Motor neuron (in vitro differentiated cells): ENCODE measurements at places on chromosomes 6 and 20.
A peak's percentile ranks its signal among the peaks of the same experiment; 100 is the strongest.

- no peak for ATAC-seq
These were observed 7.4 kb downstream of the SENP6 start for GRCh38 chr6:75608956-75609533.

- no peak for ATAC-seq
These were observed 565 bp downstream of the QKI start for GRCh38 chr6:163414946-163415619.

DNA sequence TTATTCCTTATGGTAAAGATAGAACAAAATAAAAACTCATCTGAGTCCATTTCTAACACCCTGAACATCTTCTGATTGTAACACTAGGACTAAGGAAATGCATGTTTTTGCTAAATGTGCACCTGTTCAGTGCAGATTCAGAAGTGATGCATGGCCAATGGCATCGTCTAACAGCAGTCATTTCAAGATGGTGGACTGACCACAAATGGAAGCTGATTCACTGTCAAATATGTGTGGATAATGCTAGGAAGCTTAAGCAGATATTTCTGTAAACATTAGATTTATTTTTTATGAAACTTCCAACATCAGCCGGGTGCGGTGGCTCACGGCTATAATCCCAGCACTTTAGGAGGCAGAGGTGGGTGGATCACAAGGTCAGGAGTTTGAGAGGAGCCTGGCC, 394.8 kb downstream of the SAMD5 start:
- no peak for ATAC-seq

DNA sequence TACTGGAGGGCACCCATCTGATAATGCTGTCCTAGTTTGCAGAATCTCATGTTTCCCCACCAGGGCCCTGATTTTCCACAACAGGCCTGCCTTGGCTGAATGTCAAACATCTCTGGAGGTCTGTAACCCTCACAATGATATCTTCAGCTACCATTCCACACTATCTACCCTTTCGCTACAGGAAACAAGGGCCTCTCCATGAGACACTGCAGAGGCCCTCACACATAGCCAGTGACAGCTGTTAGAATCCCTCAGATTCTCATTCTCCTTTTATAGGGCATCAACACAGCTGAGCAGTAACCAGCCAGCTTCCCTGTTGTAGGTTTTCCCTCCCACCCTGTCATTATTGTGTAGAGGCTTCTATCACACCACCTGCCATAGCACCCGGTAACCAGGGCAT, 29.6 kb upstream of the MICB start:
- ATAC-seq, result no peak

DNA sequence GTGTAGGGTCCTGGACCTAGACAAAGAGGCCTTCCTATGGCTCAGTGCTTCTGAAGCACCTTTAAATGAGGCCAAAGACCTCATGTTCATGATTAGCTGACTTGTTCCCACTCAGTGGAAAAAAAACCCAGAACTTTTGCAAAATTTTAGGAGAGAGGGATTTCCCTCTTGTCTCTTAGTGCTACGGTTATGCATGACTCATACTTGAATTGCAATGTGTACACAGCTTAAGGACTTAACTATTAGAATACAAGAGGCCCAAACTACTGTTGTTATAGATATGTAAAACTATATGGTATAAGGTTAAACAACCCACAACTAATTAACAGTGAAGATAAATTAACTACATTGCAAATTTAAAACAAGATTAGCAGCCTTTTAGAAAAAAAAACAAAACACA, 32.3 kb upstream of the HLA-A start:
- ATAC-seq, result no peak

DNA sequence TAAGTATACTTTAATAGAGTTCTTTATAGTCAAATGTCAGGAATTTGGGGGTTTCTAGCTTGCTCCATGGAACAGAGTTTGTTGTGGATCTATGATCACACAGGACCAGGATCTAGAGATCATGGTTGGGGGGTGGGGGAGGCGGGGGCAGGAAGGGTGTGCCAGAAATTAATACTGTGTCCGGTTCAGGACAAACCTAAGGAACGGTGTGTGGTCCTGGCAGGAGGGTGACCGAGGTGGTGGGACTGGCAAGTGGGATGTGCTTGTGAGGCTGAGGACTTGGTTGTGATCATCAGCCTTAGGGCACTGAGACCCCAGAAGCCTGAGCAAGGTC, 27.9 kb downstream of the GSTA3 start:
- no peak for ATAC-seq

- ATAC-seq, result no peak
These were observed 134.8 kb downstream of the PXDC1 start for GRCh38 chr6:3616565-3617176.

DNA sequence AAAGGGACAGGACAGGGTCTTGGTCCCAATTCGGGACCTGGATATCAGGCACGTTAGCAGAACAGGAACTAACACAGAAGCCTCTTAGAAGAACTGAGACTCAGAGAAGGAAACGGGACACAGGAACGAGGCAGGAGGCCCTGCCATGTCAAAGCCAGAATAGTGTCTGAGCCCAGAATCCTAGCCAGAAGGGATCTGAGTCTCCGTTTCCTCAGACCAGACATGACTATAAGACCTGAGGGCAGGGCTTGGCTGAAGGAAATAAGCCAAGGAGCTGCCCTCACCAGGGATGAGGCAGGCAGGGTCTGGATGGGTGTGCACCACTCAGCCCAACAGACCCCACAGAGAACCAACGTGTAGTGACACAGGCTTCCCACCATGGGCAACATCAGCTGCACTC, 40.3 kb downstream of the TRERF1 start:
- ATAC-seq, result no peak

GRCh38 chr6:13667655-13668054, 44.0 kb downstream of the RANBP9 start:
- ATAC-seq, result no peak

DNA sequence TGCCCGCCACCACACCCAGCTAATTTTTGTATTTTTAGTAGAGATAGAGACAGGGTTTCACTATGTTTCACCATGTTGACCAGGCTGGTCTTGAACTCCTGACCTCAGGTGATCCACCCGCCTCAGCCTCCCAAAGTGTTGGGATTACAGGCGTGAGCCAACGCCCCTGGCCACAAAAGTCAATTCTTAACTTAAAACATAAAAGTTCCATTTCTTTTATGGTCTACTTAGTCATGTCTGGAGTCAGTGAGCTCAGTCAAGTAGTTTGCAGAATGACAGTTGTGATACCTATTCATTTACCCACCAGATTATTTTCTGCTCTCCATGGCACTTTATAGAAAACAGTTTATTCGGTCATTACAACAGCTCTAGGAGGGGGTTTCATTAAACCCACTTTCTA, 103.1 kb upstream of the ESR1 start:
- no peak for ATAC-seq

DNA sequence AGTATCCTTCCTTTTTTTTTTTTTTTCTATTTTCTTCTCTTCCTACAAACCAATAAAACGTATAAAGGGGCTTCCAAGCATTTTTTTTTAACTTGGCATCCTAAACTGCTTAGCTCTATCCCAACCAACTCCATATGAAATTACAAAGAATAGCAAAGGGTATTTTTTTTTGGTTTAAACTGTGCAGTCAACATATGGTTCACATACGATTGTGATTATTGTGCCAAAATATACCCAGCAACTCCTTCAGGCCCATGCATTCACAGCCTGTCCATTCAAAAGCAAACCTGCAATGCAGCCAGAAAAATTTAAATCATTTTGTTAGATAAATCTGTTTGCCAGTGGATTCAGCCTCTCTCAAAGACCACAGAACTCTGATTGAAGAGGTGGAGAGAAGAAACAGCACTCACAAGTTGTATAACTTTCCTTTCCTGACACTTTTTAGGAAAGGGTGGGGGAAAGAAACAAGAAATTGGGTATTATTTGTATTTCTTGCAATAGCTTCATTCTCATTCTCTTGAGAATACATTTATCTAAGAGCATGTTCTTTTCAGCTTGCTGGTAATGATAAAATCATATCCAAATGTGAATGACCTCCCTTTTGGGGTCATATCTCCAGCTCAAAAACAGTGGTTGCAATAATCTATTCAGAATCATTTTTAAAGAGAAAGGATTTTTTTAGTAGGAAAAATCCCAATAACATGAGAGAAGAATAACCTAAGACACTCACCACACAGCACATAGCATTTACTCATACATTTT, 701.3 kb upstream of the CHD6 start:
- ATAC-seq, result no peak

DNA sequence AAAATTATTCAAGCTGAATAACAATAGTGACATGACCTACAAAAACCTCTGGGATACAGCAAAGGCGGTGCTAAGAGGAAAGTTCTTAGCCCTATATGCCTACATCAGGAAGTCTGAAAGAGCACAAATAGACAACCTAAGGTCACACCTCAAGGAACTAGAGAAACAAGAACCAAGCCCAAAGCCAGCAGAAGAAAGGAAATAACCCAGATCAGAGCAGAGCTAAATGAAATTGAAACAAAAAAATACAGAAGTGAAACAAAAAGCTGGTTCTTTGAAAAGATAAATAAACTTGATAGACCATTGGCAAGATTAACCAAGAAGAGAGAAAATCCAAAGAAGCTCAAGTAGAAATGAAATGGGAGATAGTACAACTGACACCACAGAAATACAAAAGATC, 47.6 kb upstream of the NOTCH4 start:
- no peak for ATAC-seq

DNA sequence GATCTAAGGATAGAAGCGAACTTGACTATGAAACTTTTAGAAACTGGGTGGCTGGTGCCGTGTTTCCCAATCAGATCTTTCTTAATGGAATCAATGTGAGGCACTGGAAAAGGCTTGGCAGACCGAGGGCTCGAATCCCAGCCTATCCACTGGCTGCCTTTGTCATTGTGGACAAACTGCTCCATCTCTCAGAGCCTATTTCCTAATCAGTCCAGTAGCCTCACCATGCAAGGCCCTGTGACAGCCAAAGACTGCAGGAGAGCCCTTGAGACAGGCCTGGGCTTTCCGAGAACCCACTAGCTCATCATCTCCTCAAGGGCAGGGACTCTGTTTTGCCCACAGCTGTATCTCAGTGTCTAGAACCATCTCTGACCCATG, 43.4 kb downstream of the SPDEF start:
- ATAC-seq, result no peak

DNA sequence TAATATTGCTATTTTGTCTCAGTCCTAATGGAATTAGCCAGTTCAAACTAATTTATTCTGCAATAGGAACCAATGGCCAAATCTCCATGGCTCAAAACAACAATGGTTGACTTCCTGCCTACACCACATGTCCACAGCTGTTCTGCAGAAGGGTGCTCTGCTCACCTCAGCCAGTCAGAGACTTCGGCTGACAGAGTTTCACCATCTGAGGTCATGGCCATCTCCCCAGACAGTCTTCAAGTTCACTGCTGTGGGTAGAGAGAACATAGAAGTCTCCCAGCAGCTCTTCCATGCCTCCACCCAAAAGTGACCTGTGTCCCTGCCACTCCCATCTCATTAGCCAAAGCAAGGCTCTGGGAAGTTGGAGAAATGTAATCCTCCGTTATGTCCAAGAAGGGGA, 65.1 kb upstream of the FOXC1 start:
- ATAC-seq, result no peak

- no peak for ATAC-seq
These were observed 66.9 kb upstream of the CDH4 start for GRCh38 chr20:61185181-61185580.

GRCh38 chr6:23929201-23929600, 196.8 kb upstream of the NRSN1 start:
- no peak for ATAC-seq

DNA sequence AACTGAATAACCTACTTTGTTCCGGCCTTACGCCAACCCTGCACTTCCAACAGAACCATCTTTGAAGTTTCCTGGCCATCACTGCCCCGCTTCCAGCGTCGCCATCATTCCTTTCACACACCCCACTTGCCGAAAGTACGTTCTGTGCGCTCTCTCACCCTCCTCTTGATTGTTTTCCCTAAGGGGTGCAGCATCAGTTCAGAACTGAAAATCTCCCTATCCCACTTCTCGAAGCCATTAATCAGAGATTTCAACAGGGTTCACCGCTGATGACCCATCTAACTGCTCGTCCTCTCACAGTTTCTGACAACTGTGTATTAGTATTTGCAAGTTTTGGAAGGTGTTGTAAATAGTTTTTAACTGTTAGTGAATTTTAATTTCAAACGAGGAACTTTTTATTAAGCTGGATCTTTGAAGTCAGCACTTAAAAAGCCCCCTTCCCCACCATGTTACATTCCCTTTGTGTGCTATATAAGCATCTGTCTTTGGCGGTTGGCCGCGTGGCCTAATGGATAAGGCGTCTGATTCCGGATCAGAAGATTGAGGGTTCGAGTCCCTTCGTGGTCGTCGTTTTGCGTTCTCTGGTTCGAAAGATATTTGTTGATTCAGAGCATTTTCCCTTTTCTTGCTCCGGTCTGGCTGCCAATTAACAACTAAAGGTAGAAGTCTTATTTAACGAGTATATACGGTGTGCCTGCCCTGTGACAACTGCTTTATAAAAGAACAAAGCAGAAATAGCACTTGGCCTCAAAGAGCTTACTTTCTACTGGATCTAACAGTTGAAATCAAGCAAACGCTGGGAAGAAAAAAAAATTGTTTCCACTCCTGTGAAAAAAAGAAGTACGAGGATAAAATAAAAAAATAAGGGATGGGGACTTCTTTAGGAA, 42.6 kb downstream of the TRIM27 start:
- ATAC-seq, result peak; percentile 78

- no peak for ATAC-seq
These were observed 279.2 kb upstream of the CNR1 start for GRCh38 chr6:88445188-88445965.

DNA sequence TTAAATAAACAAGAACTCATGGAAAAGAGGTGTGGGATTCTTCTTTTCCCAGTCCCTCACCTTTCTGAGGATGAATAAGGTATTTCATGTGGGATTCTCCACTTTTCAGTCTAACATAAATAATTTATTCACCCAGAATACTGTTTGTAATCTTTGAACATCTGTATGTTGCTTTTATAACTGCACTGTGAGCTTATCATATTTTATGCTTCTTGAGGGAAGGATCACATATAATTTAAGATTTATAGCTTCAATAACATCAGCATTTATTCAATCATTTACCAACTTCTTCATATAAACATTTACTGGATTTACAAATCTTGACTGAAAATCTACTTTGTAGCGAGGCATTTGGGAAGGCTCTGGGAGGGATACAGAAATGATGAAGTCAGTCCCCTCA, 154.2 kb upstream of the KCNK16 start:
- ATAC-seq, result no peak

GRCh38 chr6:107820338-107821261, 3.5 kb downstream of the SCML4 start:
- peak; percentile 41 for ATAC-seq

GRCh38 chr20:24708411-24709295, 239.2 kb downstream of the SYNDIG1 start:
- no peak for ATAC-seq
